ENCODE measurements at places on chromosomes 3 and 15.
A peak's percentile ranks its signal among the peaks of the same experiment; 100 is the strongest.

DNA sequence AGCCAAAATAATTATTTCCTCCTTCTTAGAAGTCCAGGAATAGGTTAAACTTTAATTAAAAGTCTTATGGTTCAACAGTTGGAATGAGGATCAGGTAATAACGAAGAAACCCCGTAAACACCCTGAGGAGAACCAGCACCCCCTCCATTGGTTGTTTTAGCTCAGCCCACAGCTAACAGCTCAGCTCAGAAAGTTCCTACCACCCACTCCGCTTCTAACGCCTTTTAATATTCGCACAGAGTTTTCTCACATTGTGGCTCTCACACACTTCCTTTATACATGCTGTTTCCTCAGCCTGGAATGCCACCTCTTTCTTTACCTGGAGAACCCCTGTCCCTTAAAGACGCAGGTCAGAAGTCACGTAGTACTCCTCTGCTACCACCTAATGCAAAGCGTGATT is 17.0 kb downstream of the CX3CR1 start:
- no peak for DNase-seq

DNA sequence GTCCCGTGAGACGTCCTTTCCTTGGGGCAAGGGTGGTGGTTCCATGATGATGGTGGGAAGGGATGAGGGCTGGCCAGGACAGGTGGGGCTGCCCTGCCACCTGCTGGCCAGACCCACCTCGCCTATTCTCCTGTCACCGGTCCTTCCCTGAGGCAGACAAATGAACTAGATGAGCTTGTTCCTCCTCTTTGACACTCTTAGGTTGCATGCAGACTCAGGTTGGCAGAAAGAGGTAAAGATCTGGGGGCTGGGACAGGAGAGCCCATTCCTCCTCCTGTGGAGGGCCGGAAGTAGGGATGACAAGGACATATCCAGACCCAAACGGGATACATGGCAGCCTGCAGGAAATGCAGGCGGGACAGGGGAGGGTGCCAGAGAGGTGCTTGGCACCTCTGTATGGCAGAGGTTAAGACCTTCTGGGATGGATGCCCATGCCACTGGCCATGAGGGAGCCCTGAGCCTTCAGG is 38.6 kb downstream of the ACSBG1 start:
- DNase-seq, result peak; percentile 25

DNA sequence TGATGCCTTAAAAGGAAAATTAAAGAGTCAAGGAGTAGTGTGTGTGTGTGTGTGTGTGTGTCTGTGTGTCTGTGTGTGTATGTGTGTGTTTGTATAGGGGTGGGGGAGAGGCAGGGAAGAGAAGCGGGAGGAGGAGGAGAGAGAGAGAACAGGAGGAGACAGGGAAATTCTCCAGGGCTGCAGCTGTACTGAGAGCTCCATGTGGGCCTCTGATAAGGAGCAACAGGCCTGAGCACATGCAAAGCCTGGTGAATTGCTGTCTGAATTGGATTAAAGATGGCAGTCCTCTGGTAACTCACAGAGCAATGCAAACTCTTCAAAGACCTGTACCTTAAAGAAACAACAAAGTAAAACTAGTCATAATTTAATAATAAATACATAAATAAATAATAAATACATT is 70.6 kb downstream of the SEMA6D start:
- no peak for DNase-seq

- no peak for DNase-seq
Observed at GRCh38 chr3:103825586-103825985, 1390.8 kb downstream of the ZPLD1 start.

- no peak for DNase-seq
Observed at GRCh38 chr3:45227071-45227820, 1.2 kb upstream of the TMEM158 start.

- DNase-seq, result no peak
Observed at GRCh38 chr15:42719043-42719442, 17.9 kb downstream of the CDAN1 start.

GRCh38 chr3:4824926-4825325 is 154.3 kb upstream of the BHLHE40 start:
- DNase-seq, result peak; percentile 87

- DNase-seq, result no peak
Observed at GRCh38 chr3:53215816-53216215, 40.0 kb downstream of the TKT start.

GRCh38 chr3:198046120-198046857 is 86.3 kb downstream of the LMLN start:
- no peak for DNase-seq

GRCh38 chr3:81823882-81824395 is 62.5 kb upstream of the GBE1 start:
- DNase-seq, result peak; percentile 19

- DNase-seq, result peak; percentile 52
Observed at GRCh38 chr3:184748219-184749135, 36.6 kb upstream of the MAGEF1 start.

GRCh38 chr3:57864853-57865252 is 108.7 kb downstream of the SLMAP start:
- DNase-seq, result no peak

DNA sequence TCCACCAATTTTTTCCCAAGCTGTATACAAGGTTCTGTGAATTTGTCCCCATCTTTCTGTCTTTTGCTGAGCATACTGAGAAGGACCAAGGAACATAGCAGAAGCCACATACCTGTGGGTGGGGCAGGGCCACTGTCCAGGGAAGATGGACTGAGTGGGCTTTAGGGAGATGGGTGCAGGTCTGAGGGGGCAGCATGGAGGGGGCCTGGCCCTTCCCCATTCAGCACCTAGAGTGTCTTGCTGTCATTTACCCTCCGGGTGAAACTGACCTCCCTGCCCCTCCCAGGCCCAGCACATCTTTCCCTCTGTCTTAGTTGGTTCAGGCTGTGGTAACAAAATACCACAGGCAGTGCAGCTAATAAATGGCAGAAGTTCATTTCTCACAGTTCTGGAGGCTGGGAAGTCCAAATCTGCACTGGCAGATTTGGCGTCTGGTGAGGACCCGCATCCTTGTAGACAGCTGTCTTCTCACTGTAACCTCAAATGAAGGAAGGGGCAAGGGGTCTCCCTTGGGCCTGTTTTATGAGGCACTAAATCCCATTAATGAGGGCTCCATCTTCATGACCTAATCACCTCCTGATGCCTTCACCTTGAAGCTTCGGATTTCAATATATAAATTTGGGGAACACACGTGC is 180.0 kb upstream of the SMAD3 start:
- no peak for DNase-seq

DNA sequence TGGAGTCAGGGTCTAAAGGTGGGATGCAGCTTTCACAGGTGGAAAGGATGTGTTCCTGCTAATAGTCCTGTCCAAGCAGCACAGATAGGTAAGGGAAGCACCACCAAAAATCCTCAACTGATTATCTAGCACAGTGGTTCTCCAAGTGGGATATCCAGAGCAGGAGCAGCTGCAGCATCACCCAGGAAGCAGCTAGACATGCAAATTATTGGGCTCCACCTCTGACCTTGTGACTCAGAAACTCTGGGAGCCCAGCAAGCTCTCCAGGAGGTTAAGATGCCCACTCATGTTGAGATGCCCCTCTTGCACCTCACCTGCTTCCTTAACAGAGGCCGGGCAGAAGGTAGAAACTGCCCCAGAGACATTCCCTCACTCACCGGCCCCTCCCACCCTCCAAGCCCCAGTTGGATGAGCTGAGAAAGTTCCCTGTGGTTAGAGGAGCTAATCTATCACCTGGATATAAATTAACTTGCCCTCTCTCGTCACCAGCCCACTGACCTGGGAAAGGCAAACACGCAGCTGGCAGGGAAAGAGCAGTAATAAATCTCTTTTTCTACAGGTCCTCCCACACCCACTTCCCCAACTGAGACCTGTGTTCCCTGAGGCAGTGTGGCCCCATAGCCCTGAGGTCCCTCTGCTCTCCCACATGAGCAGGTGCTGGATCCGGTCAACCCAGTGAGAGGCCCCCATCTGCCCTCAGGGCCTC is 39.3 kb downstream of the ADCY5 start:
- no peak for DNase-seq

DNA sequence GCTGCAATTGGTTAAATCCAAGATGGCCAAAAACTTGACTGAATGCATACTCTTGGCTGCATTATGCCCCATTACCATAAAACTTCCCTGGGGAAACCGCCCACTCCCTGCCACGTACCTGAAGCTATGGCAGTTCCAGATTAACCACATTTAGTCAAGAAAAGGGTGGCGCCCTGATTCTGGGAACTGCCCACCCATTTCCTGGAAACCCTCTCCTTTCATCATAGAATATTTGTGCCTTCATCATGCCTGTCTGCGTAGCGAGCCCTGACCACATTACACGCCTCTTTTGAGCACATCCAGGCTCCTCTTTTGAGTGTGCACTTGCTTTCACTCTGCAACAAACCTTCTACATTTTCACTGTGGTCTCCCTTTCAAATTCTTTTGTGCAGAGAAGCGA is 5.2 kb downstream of the LINS1 start:
- peak; percentile 83 for DNase-seq

DNA sequence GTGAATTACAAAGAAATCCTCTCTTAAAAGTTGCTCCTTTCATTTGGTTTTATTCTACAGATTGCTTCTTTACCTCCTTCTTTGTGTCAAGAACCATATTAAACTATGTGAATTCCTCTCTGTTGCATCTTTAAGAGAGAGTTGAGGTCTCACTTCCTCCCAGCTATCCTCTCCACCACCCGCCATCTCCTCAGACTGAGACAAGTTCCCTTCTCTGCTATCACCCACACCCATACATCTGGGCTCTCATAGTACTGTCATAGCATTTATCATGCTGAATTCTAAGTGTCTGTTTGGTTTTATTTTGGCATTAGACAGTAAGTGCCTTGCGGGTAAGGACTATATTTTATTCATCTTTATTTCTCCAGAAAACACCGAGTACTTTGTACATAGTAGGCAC is 54.2 kb downstream of the B3GALNT1 start:
- no peak for DNase-seq

DNA sequence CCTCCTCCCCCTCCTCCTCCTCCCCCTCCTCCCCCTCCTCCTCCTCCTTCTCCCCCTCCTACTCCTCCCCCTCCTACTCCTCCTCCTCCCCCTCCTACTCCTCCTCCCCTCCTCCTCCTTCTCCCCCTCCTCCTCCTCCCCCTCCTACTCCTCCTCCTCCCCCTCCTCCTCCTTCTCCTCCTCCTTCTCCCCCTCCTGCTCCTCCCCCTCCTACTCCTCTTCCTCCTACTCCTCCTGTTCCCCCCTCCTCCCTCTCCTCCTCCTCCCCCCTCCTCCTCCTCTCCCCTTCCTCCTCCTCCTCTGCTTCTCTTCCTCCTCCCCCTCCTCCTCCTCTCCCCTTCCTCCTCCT is 17.1 kb upstream of the EPHB3 start:
- DNase-seq, result no peak

- DNase-seq, result no peak
Observed at GRCh38 chr3:183272791-183273190, 19.7 kb downstream of the B3GNT5 start.

GRCh38 chr15:40844696-40845030 is 815 bp downstream of the SPINT1 start:
- DNase-seq, result no peak

- no peak for DNase-seq
Observed at GRCh38 chr3:64687086-64687780, 567 bp downstream of the ADAMTS9 start.

GRCh38 chr15:88120026-88120425 is 136.5 kb downstream of the NTRK3 start:
- no peak for DNase-seq

GRCh38 chr15:80776420-80777045 is 2.6 kb upstream of the CEMIP start:
- DNase-seq, result peak; percentile 73

DNA sequence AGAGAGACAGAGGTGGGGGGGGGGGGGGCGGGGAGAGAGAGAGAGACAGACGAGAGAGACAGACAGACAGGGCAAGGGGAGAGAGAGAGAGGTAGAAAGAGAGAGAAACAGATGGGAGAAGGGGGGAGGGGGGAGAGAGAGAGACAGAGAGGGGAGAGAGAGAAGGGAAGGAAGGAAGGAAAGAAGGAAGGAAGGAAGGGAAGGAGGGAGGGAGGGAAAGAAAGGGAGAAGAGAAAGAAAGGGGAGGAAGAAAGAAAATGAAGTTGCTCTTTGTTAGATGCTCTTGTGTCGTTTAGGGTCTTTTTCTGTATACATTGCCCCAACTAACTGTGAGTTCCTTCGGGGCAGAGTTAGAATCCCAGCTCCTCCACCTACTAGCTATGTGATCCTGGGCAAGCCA is 19.0 kb upstream of the EPHB3 start:
- no peak for DNase-seq

GRCh38 chr3:138412821-138413551 is 21.4 kb upstream of the ESYT3 start:
- DNase-seq, result peak; percentile 23

- DNase-seq, result no peak
Observed at GRCh38 chr3:101938262-101938847, 89.0 kb downstream of the NFKBIZ start.

DNA sequence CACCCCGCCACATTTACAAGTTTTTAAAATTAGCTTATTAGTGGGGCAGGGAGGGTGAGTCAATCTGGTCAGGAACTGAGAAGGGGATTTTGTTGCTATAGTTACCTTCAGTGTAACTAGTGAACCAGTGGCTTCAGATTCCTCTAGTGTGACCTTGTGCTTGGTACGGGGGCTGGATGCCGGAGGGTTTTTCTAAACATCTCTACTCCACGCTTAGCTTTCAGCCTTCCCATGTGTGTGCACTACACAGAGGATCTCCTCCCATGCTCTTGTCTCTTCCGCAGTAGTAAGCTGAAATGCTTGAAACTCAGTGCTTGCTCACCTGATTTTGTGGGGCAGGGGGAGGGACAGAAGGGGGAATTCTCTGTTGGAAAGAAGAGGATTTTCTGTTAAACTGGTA is 67.9 kb upstream of the AKAP13 start:
- no peak for DNase-seq

Data from bronchial epithelial cell (primary cell).